ENCODE measurements at places on chromosomes 6 and 20.

GRCh38 chr20:13718171-13718570 lies 66.5 kb downstream of the ESF1 start:
- DNase-seq = no peak

DNA sequence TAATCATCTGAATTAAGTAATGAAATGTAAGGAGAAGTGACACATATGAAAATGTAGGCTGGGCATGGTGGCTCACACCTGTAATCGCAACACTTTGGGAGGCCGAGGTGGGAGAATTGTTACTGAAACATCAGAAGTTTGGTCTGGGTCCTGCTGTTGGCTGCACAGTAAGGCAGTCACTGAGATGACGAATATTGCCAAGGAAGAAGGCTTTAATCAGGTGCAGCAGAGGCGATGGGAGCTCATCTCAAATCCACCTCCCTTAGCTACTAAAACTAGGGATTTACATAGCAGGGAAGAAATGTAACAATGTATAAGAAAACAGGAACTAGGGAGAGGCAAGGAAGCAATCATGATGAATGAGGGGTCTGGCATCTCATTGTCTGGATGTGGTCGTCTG lies 50.1 kb downstream of the RBM24 start:
- DNase-seq = no peak

DNA sequence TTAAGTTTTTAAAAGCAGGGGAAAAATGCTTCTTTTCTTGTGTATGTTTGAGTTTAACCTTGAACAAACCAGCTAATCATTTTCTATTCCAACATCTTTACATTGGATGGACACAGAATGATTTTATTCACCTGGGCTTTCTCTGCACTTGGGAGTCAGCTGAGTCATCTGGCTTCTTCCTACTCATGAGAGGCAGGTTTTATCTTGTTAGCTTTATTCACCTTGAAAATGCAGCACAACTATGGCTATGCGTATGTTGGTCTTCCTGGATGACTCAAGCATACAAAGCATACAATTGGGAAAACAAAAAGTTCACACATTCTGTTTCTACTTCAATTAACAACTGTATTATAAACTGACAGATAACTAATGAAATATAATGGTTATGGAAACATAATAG lies 737.7 kb downstream of the FRK start:
- no peak for DNase-seq

- DNase-seq = no peak
Measured at GRCh38 chr6:156513504-156513903, 263.7 kb upstream of the ARID1B start.

GRCh38 chr6:44967481-44967880 lies 360.6 kb upstream of the RUNX2 start:
- DNase-seq = no peak

- no peak for DNase-seq
Measured at GRCh38 chr20:40915756-40916155, 112.9 kb upstream of the TOP1 start.

- DNase-seq = no peak
Measured at GRCh38 chr6:81734500-81735150, 17.9 kb downstream of the TENT5A start.

DNA sequence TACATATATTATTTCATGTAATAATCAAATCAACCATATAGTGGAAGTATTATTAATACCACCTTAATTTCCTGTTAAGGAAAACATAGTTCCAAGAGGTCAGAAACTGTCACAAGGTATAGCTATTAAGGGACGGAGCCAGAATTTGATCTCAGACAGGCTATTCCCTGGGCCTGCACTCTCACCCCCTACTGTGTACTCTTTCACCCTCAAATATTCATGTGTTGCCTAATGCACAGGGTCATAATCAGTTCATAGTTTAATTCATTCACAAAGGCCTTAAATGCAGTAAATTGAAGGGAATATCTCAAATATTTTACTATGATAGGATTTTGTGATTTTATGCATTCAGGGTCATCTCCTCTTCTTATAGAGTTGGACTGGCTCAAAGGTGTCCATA lies 67.2 kb upstream of the IFNGR1 start:
- DNase-seq = no peak

- DNase-seq = no peak
Measured at GRCh38 chr6:157273756-157274470, 49.4 kb downstream of the TMEM242 start.

GRCh38 chr6:163432300-163432699 lies 17.8 kb downstream of the QKI start:
- no peak for DNase-seq

DNA sequence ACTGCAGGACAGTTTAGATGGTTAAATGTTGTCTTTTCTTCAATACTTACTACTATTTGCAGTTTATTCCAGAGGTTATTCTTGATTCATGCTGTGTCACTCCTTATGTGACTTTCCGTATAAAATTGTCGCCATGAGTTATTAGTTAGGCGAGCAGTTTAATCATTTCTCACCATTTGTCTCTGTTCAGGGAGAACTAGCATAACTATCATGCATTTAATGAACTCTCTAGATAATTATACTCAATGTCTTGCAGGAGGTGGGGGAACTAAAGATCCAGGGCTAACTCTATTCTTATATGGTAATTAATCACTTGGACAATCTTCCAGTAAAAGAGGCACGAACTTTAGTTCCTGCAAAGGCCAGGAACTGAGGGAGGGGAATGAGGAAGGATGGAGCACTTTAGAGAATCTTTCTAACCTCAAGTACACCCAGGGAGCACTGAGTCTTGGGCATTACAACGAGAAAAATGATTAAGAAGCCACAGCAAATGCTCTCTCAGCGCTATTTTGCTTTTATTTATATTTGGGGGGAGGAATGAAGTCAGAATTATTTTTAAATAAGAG lies 58.3 kb downstream of the IYD start:
- DNase-seq = no peak

DNA sequence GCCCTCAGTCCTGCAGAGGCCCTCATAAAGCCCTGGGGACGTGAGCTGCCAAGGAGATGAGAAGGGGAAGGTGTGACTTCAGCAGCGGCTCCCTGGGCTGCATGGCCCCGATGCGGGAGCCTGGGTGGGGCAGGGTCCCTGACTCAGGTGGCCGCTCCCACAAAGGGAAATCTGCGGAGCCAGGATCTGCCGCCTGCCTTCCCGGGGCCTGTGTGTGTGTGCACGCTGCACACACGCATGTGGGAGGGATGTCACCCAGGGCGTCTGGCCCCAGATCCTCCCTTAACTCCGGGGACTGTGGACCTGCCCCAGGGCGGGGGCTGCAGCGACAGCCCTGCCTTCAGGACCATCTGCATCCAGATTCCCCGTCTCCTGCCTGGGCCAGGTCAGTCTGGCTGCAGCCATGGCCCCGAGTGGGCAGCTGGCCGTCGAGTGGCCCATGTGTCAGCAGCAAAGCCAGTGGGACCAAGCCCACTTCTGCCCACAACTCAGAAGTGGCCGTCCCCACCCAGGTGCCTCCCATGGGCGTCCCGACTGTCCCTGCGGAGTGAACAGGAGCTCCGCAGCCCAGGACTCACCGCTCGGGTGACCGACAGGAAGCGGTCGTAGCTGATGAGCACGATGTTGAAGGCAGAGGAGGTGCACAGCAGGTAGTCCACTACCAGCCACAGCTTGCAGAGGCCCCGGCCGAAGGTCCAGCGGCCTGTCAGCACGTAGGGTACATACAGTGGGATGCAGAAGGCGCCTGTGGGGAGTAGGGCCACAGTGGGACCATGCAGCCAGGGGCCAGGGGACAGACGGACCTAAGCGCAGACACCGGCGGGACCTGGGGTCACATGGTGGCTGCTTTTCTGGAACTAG lies 1.9 kb downstream of the HRH3 start:
- no peak for DNase-seq

DNA sequence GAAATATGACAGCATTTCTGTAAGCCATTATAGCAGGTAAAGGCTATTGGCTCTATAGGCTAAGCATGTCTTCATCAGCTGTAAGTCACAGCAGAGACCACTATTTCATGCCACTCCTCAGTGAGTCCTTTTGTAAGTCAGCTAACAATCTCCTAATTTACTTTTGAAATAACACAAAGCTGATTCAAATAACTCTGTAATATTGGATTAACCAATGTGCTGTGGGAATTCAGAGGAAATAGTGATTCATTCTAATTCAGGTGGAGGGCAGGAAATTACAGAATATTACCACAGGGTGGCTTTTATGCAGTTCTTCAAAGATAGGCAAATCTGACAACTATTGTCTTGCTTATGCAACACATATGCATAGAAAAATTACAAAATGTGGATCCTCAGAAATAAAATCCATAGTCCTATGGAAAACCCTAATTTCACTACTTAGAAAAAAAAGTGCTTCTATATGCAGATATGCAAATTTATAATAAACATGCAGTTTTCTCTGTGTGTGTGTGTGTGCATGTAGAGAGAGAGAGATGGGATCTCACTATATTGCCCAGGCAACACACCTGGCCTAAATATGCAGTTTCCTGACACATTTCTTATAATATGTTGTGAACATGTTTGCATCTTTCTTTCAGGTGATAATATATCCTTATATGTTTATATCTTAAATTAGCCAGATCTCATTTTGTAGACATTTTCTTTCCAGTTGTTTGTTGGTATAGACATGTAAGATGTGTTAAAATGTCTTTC lies 4.8 kb upstream of the SMIM28 start:
- DNase-seq = no peak

- no peak for DNase-seq
Measured at GRCh38 chr6:83589076-83589475, 76.7 kb downstream of the PRSS35 start.

- no peak for DNase-seq
Measured at GRCh38 chr6:144215402-144215931, 65.2 kb downstream of the STX11 start.

DNA sequence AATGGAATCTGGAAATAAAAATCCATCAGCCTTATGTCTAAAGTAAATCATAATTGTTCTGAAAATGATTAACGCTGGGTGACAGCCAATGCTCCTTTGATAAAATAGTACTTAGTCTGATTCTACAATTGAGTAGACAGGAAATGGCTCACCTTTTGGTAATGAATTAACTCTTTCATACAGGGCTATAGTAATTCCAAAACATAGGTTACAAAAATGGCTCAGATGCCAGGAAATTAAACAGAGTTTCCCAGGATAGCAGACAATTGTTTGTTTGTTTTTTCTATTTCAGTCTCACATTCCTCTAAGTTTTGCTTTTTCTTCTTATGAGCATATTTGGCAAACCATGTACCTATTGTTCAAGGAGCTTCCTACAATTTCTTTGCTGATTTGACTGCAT lies 257.2 kb upstream of the EPHA7 start:
- no peak for DNase-seq

GRCh38 chr20:43102394-43102793 lies 87.3 kb downstream of the PTPRT start:
- no peak for DNase-seq

- DNase-seq = no peak
Measured at GRCh38 chr6:79808921-79809320, 138.4 kb downstream of the ELOVL4 start.

DNA sequence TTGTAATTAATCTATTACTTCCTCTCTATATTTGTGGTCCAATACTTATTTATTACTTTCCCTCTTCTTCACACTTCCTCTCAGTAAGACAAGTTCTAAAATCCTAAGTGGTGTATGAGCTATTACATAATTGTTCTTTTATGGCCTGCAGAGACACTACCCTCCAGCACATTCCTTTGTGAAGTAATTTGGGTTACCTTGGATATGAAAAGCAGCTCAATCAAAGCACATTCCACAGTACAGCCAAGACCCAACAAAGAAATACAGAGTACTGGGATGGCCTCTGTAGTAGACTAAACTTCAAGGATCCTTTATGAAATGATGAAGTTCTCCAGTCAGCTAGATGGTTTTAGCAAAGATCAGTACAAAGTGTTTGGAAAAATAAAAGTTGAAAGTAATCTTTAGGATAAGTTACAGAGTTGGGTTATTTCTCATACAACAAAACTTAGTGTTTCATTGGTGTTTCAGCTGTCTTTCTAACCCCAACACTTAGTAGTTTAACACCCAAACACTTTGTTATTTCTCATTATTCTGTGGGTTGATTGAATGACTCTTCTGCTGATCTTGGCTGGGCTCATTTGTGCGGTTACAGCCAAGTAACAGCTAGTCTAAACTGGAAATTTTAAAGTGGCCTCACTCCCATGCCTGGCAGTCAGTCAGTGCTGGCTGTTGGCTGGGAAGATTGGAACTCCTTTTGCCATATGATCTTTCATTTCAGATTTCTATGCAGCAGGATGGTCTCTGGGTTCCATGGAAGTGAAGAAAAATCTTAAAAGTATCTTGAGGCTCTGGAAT lies 161.5 kb upstream of the POU3F2 start:
- DNase-seq = no peak

DNA sequence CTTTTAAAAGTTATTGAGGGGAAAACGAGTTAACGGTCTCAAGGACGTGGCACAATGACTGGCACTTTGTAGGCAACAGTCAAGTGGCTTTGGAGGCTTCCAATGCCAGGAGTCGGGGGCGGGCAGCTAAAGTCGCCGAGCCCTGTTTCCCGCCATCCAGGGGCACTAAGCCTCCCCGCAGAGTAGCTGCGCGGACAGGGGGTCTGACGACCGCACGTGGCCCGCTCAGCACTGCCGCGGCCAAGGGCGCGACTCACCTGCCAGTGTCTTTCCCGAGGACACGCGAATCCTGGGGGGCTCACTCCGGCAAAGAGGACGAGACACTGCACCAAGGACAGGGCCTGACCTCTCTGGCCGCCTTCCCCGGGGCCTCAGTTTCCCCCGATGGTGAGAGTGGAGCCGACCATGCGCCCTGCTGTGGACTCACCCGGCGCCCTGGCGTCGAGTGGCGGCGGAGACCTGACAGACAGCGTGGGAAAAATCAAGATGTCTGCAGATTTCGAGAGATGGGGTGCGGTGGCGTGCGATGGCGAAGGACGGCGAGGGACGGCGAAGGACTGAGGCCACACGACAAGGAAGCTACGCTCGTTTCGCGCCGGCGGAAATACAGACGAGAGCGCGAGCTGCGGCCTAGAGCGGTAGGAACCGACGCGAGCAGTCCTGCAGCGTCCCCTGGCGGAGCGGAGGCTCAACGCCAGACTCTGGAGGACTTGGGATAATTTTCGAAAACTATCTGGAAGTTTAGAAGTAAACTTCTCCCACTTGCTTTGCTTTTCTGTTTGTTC lies at the start of gene SNHG17:
Gene SNHG17, minus strand, starts transcription at position 559 of the 785 bp plus-strand sequence.
- peak; percentile 72 for DNase-seq

- DNase-seq = no peak
Measured at GRCh38 chr20:18705910-18706309, 107.7 kb upstream of the SCP2D1 start.

GRCh38 chr6:1395941-1396908 lies 6.8 kb downstream of the FOXF2 start:
- DNase-seq = no peak

GRCh38 chr20:48841875-48842529 lies 14.2 kb upstream of the PREX1 start:
- peak; percentile 80 for DNase-seq

All from kidney glomerular epithelial cell (primary cell).